Stimulated activated CD8-positive, alpha-beta memory T cell treated with anti-CD3 and anti-CD28 coated beads, Interleukin-7, amount 100 ng/mL, for 4 hours (primary cell): ENCODE measurements at places on chromosomes 5 and 9.

DNA sequence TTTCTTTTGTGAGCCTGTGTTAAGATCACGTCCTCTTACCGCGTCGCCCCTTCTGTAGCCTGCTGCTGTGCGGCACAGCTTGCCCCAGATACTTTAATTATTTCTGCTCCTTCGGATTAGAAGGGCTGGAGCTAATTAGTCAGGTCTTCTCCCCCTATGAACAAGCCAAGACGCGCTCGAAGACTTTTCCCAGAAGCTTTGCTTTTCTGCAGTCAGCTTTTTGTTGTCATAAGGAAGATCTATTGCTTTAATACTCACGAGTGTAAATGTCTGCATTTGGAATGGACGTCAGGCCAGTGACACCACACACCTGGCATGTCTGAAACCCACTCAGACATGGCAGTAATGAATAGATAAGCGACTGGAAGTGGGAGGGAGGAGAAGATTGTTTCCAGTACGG is 37.0 kb downstream of the PRUNE2 start:
- no peak for DNase-seq

DNA sequence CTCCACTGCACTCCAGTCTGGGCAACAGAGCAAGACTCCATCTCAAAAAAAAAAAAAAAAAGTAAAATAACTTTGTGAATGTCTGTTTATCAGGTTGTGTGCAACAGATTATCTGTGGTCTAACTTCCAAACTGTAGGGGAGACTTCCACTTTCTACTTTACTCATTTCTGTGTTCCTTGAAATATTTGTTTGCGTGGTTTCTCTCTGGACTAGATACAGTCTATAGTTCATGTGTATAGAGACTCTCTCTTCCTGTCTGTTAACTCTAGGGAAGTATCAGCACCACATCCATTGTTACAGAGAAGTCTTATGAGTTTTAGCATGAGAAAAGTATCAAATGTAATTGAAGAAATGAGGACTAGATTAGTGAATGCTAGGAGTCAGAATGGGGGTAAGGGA is 168.3 kb downstream of the LPAR1 start:
- no peak for DNase-seq

DNA sequence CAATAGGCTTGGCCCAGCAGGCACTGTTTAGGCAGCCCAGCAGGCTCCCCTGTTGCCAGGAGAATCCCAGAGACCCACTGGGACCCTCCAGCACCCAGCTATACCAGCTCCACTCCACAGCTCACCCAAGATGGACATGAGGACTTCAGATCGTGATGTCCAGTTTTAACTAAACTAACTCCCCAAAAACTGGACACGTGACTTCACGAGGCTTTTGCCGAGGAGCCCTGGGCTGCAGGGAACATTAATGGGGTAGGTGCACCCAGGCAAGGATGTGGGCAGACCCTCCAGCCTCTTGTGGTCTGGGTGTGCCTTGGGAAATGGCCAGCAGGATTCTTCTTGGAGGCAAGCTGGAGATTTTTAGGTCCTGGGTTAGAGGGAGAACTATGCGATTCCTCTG is 8.9 kb upstream of the NKD2 start:
- no peak for DNase-seq

- no peak for DNase-seq
Observed at GRCh38 chr5:52922384-52922783, 66.8 kb upstream of the ITGA2 start.

- no peak for DNase-seq
Observed at GRCh38 chr9:114202849-114203248, 47.5 kb downstream of the COL27A1 start.

DNA sequence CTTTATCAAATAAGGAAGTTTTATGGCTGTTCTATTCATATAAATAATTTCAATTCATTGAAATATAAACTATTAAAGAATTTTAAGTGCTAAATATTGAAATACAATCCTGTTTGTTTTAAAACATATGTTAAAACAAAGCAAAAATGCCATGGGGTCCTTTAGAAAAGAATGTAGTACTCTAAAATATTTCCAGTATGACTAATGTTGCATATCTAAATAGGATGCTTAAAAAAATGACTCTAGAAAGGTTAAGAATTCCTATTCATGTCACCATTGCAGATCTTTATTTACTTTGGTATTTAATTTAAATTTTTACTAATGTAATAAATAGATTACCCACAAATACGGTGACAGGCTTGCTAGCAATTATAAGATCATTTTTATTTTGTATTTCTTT is 132.3 kb downstream of the ZNF608 start:
- no peak for DNase-seq

GRCh38 chr5:5544094-5544663 is 121.7 kb downstream of the ICE1 start:
- no peak for DNase-seq

DNA sequence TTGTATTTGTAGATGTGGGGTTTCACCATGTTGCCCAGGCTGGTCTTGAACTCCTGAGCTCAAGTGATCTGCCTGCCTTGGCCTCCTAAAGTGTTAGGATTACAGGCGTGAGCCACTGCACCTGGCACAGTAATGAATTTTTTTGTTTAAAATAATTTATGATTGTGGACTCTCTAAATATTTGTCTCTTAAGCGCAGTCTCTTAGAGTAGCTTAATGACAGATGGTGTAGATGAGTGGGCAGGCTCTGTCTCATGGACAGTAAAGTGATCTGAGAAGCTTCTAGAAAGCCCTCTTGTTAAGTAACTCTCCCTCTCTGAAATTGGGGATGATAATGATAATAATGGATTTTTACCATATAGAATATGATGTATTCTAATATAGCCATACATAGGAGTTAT is 47.5 kb upstream of the KIAA1958 start:
- DNase-seq, result no peak

DNA sequence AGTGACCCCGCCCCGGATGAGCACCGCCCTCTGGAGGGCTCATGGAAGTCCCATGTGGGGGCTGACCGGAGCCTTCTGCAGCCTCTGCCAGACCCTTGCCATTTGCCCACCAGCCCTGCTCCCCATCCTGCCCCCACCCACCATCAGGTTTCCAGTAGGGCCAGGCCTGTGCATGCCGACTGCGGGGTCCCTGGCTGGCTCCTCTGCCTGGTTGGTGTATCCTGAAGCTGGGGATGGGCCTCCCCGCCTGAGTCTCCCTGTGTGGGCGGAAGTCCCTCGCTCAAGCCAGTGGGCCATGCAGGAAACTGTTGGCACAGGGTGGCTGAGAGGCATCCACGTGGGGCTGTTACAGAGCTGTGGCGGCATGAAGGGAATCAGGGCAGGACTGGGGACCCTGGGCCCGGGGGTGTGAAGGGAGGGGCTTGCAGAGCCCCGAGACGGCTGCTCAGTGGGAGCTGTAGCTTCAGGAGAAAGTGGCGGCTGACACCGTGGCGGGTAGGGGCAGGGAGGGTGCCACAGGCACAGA is 88.7 kb downstream of the RXRA start:
- no peak for DNase-seq

DNA sequence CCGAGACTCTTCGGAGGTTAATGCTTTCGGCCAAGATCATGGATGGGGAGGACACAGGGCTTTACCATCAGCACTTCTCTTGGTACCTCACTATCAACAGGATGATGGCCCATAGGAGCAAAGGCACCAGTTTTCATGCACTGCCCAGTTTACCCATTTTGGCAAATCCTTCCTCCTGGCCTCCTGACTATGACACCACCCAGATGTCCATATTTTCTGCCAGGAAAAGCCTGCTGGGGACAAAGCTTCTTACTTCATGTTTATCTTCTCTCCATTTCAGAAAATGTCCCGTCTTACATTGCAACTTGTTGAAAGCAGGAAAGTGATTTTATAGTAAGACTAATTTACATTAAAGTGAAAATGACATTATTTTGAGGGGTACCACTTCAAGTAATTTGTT is 61.4 kb upstream of the GAS1 start:
- DNase-seq, result no peak

- DNase-seq, result no peak
Observed at GRCh38 chr5:313265-313664, 8.2 kb upstream of the AHRR start.
